ENCODE measurements at places on chromosomes 5 and 9.

DNA sequence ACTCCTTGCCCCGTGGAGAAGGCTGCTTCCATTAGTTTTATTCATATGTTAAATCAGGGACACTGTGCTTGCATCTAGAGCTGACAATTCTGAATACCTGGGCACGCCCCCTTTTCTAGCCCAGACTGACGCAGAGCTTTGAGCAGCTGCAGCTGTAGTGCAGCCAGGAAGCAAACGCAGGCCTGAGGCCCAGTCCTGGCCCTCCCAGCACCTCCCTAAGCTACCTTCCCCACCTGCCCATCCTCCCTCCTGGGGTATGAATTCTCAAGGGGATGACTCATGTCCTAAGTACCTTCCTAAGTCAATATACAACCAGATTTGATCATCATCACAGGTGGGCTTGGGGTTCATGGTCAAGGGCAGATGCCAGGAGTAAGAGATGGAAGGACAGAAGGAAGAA lies 3.5 kb downstream of the PHF19 start:
- H3K27me3 ChIP-seq, result no peaks in the 10 kb centered on the region
- no peak overlapping the region for H3K27ac ChIP-seq
- peak; percentile 61 for DNase-seq
- H3K4me3 ChIP-seq, result no peak overlapping the region
- peaks cover 28% of the 10 kb centered on the region for H3K4me1 ChIP-seq
- peaks cover 10% of the 10 kb centered on the region for H3K36me3 ChIP-seq

GRCh38 chr5:8505196-8505595 lies 636.2 kb downstream of the MTRR start:
- no peak overlapping the region for H3K27ac ChIP-seq
- H3K27me3 ChIP-seq, result no peaks in the 10 kb centered on the region
- DNase-seq, result no peak
- no peak overlapping the region for H3K4me3 ChIP-seq
- no peaks in the 10 kb centered on the region for H3K4me1 ChIP-seq
- H3K36me3 ChIP-seq, result no peaks in the 10 kb centered on the region

- no peaks in the 10 kb centered on the region for H3K27me3 ChIP-seq
- H3K4me1 ChIP-seq, result no peaks in the 10 kb centered on the region
- no peak for DNase-seq
- H3K4me3 ChIP-seq, result no peak overlapping the region
- H3K36me3 ChIP-seq, result no peaks in the 10 kb centered on the region
These were observed 33.5 kb upstream of the EBF1 start for GRCh38 chr5:159133041-159133741.

DNA sequence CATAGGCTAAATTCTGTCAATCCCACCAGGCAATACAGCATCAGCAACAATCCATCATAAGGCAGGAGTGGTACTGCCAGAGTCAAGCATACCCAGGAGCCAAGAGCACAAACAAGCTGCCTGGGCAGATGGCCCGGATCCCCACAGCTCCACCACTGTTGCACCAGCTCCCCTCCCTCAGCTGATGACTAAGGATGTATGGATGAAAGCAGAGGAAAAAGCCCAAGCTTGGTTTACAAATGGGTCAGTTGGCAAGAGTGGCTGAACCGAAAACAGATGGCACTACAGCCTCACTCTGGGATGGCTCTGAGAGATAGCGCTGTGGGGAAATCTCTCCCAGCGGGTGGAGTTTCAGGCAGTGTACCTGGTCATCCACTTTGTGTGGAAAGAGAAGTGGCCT lies 29.4 kb downstream of the DROSHA start:
- H3K36me3 ChIP-seq, result peaks cover 61% of the 10 kb centered on the region
- H3K4me3 ChIP-seq, result no peak overlapping the region
- no peak overlapping the region for H3K27ac ChIP-seq
- no peak for DNase-seq
- no peaks in the 10 kb centered on the region for H3K4me1 ChIP-seq
- H3K27me3 ChIP-seq, result no peaks in the 10 kb centered on the region

GRCh38 chr9:112764344-112764743 lies 13.8 kb downstream of the SNX30 start:
- H3K36me3 ChIP-seq, result no peaks in the 10 kb centered on the region
- H3K27ac ChIP-seq, result no peak overlapping the region
- H3K4me1 ChIP-seq, result no peaks in the 10 kb centered on the region
- no peak for DNase-seq
- no peaks in the 10 kb centered on the region for H3K27me3 ChIP-seq

- no peaks in the 10 kb centered on the region for H3K27me3 ChIP-seq
- no peaks in the 10 kb centered on the region for H3K4me1 ChIP-seq
- H3K36me3 ChIP-seq, result no peaks in the 10 kb centered on the region
- no peak overlapping the region for H3K4me3 ChIP-seq
- no peak overlapping the region for H3K27ac ChIP-seq
These were observed 27.2 kb upstream of the CER1 start for GRCh38 chr9:14749741-14750211.

Measured in upper lobe of left lung (tissue), 6 donors.